ENCODE measurements at places on chromosomes 13 and 19.
A peak's percentile ranks its signal among the peaks of the same experiment; 100 is the strongest.

- DNase-seq = peak; percentile 74
Measured at GRCh38 chr13:32056316-32056715, 24.7 kb downstream of the FRY start.

DNA sequence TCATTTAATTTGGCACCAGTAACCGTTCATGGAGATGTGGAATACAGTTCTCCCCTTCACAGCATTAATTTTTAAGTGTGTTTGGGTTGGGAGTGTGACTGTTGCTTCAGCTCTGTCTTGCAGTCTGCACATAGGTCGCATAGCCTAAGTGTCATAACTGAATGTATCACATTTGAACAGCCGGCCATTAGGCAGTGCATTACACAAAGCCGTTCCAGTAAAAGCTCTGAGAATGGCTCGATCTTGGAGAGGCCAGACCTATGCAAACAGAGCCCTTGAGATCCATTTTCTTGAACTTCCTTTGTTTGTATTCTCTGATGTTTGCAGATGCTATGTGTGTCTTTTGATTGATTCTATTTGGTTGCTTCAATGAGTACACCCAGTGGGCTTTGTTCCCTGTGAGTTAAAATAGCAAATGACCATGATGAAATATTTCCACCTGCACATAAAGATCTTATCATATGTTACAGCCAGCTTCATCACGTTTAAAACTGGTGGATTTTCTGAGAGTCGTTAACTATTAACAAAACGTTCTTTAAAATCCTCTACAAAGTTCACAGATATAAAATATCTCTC, 1104.9 kb upstream of the SLC10A2 start:
- peak; percentile 64 for DNase-seq

GRCh38 chr13:42660333-42660965, 86.5 kb downstream of the TNFSF11 start:
- no peak for DNase-seq

GRCh38 chr19:10641248-10641647, 12.9 kb upstream of the ILF3 start:
- DNase-seq = no peak

- DNase-seq = no peak
Measured at GRCh38 chr13:114286808-114287207, 5.4 kb downstream of the UPF3A start.

GRCh38 chr19:18440415-18440877, 2.5 kb upstream of the ISYNA1 start:
- DNase-seq = no peak

- no peak for DNase-seq
Measured at GRCh38 chr13:20359335-20359734, 127.2 kb upstream of the GJB6 start.

- DNase-seq = no peak
Measured at GRCh38 chr19:262125-262524, 29.1 kb downstream of the PLPP2 start.

DNA sequence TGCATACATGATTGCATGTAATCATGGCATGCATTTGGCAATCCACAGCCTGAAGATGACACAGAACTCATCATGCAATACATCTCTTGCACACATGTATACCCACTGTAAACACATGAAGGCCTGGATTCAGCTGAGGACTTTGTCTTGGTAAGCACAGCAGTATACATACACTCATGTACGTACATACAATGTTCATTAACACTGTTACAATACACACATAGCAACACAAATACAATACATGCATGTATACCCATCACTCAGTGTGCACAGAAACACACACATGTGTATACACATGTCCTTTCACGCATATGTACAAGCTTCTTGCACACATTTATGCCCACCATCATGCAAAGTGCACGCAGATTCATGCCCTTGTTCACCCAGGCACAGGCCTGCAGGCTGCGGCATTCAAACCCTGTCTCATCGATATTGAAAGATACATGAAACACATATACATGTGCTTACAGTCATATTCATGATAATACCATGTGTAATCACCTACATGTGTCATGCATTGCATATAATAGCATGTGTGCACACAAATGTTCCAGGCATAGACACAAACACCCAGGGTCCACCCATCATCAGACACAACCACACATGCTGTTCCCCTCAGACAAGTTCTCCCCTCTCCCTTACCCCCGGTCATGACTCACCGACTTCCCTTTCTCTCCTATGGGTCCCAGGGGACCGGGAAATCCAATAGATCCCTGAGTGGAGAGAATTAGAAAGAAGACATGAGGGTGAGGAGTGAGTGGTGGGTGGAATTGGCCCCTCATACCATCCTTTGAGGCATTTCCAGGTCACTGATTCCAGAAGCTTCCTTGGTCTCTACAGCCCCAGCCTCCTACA, 28.7 kb downstream of the COL5A3 start:
- no peak for DNase-seq

DNA sequence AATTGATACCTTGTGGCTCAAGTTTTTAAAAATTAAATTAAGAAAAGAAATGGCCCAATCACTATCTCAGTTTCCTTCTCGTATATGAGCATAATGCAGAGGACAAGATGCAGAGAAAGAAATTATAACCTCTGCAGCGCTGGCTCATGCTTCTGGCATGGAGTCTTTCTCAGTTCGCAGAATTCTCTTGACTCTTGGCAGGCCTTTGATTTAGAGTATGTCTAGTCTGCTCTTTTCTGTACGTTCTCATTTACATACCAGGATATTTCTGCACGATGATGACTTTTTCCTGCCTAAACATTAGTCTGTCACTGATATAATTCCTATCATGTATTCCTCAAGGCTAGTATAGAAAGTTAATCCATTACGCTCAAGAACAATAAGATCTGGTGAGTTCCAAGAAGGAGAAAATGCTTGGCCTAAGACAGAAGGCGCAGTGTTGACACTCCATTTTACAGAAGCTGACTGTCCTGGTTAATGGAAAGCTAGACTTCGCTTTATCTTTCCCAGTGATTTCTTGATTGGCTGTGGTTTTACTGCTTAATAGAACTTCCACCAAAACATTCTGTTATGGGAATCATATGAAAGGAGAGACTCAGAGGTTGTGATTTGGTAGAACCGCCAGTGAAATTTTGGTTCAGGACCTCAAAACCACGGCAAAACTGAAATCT, 1.7 kb upstream of the SMAD9 start:
- no peak for DNase-seq

DNA sequence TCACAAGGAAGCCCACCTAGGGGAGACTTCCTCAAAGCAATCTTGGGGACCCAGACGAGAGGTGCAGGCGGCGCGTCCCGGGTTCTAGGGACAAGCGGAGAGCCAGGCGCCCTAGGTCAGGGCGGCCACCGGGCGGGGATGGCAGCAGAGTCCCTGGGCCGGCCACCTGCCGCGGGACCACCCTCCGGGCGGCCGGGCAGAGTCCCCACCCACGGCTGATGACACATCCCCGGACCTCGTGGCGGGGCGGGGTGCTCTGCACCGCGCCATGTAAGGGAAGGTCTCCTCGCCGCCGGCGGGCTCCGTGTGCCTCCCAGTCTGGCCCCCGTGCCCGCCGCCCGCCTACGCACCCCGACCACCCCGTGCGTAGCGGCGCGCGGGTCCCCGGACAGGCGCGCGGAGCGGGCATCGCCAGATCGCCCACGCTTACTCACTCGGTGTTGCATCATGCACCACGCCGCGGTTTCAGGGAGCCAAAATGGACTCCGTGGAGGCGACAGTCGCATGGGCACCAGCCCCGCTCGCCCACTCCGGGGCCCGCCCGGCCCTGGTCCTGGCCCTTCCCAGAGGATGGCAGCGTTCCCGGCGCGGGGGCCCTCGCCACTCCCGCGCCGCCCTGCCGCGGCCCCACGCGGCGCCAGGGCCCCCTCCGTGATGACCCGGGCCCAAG, 643 bp downstream of the SLC7A1 start:
- DNase-seq = no peak

- DNase-seq = no peak
Measured at GRCh38 chr13:73248711-73249580, 190.1 kb downstream of the KLF5 start.

- no peak for DNase-seq
Measured at GRCh38 chr19:53422551-53422950, 9.2 kb upstream of the ZNF761 start.

- DNase-seq = no peak
Measured at GRCh38 chr13:35841060-35841521, 290.1 kb downstream of the DCLK1 start.

- DNase-seq = no peak
Measured at GRCh38 chr13:113749967-113750366, 9.1 kb upstream of the TMEM255B start.

- no peak for DNase-seq
Measured at GRCh38 chr13:103236213-103236612, 170.0 kb upstream of the SLC10A2 start.

DNA sequence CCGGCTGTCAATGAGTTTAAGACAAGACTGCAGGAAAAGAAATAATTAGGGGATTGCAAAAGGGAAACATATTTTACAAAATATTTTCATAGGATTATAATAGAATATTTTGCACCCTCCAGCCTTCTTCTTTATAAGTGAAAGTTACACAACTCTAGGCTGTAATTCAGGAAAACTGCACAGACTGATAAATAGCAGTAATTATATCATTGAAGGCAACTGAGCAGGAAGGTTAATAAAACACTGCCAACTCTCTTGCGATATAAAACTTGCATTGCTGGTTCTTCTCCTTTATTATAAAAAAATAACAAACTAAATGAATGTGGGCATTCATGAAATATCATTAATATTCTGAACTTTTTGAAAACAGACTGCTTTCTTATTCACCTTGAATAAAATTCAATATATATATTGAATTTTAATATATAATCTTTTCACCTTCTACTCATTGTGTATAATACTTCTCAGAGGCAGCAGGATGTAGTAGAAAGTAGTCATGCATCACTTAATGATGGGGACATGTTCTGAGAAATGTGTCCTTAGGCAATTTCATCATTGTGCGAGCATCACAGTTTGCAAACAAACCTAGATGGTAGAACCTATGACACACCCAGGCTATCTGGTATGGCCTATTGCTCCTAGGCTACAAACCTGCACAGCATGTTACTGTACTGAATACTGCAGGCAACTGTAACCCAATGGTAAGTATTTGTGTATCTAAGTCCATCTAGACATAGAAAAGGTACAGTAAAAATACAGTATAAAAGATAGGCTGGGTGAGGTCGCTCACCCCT, 24.9 kb upstream of the STARD13 start:
- no peak for DNase-seq

- no peak for DNase-seq
Measured at GRCh38 chr19:46977548-46977947, 42.1 kb upstream of the NPAS1 start.

DNA sequence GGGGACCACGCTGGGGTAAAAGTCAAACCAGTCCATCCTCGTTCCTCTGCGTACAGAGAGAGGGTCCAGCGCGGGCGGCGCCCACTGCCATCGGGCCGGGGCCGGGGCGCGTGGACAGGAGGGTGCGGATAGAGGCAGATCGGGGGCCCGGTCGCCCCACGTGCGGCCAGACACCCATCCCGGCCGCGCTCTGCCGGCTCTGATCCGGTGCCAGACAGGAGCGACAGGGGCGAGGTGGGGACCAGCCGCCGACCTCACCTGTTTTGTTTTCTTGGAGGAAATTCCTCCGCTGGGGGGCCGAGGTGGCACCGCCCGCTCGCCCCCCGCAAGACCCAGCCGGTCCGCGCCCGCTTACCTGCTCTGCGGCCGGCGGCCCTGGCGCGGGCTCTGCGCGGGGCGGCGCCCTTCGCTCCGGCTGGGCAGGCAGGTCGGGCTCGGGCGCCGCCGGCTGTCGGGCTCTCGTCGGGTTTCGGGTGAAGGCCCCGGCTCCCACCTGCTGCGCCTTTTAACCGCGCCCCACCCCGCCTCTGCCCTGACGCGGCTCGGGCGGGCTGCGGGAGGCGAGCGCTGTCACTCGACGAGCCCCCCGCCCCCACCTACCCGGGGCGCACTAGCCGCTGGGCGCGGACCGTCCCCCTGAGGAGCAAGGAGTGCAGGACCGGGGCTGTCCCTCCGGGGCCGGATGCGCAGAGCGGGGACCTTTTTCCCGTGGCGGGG, at the start of gene GJB6:
Gene GJB6, minus strand, starts transcription at position 481 of the 717 bp plus-strand sequence. CDS start 8,839 bp downstream, outside the sequence.
- DNase-seq = peak; percentile 7

DNA sequence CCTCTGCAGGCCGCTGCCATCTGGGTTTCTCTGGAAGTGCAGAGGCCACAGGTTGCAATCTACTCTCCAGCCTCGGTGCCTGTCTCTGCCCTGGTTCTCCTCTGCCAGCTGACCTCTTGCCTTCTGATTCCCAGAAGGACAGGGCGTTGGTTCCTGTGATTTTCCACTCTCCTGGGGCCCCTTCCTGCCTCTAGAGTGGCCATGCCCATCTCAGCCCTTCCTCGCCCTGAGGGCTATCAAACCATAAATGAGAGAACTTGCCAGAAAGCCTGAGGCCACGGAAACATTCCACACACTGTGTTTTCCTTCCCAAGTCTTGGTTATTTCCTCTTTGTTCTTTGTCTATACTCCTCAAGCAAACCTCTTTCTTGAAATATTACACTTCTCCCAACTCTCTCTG, 146.2 kb downstream of the SHISA2 start:
- DNase-seq = no peak

DNA sequence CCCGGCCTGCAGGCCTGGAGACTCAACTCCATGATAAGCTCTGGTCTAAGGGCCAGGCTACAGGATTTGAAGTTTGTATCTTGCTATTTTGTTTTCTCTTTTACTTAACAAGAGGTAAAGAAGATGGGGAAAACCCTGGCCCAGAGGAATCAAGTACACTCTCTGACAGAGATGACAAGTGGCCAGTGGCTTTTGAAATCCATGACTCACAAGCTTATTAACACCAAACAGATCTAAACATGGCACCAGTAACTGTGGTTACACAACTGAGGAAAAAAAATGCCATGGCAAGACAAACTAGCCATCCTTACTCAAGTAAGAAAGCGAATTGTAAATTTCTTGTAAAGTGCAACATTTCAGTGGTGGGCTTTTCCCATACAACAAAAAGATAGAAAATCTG, 72.6 kb upstream of the SERTM1 start:
- DNase-seq = no peak

- DNase-seq = no peak
Measured at GRCh38 chr19:782878-783668, 14.2 kb upstream of the PTBP1 start.

DNA sequence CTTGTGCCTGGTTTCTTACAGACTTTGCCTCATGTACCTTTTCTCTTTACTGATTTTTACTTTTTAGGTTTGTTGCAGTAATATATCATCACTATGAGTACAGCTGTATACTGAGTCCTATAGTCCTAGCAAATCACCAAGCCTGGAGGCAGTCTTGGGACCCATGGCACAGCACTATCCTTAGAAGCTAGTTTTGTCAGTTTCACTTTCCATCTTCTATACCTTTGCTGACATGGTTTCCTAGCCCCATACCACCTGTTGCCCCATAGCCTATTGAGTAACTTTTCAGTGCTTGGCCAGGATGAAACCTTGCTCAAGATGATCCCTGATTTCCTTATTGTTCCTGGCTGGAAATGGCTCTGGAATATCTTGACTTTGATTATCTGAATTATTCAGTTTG, 826.4 kb downstream of the GPC5 start:
- no peak for DNase-seq
